ENCODE measurements at places on chromosomes 6 and 20.

GRCh38 chr6:132190815-132191175 is 210.5 kb downstream of the MOXD1 start:
- no peak for DNase-seq

DNA sequence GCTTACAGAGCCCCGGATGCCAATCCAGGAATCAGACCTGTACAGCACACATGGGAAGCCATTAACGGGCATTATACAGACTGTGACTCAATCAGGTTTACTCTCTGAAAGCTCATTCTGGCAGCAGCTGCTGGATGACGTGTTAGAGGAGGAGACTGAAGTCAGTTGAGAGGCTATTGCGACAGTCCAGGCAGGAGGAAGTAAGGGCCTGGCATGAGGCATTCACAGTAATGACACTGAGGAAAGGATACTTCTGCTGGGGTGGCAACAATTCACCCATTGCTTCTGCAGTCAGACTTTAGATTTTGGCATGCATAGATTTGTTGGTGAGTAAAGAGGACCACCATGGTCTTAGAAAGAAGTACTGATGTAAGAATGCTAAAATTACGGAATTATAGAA is 151.0 kb upstream of the HEY2 start:
- DNase-seq: no peak

DNA sequence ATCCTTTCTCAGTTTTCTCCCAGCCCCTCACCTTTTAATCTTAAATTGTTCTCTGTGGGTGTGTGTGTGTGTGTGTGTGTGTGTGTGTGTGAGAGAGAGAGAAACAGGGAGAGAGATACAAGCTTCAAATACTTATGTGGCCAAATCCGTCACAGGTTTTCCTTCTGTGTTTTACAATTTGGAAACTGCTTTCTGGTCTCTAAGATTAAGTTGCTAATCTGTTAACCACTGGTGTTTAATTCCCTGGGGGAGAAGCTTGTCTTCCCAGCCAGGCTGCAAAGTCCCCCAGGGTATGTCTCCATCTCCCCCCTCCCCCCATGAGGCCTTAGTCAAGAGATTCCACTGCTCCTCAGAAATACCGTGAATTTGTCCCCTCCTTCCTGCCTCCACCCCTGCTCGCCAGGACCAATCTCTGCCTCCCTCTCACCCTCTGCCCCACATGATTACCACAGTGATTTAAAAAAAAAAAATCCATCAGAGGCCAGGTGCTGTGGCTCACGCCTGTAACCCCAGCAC is 49.0 kb downstream of the RIPOR3 start:
- DNase-seq: no peak

- peak; percentile 21 for DNase-seq
These were observed at the start of gene RBPJL for GRCh38 chr20:45306431-45306982. TSS of gene RBPJL (plus strand) at chr20:45306840. CDS start at chr20:45306923, 83 bp downstream.

GRCh38 chr6:144161975-144162374 is 11.7 kb downstream of the STX11 start:
- DNase-seq: no peak

DNA sequence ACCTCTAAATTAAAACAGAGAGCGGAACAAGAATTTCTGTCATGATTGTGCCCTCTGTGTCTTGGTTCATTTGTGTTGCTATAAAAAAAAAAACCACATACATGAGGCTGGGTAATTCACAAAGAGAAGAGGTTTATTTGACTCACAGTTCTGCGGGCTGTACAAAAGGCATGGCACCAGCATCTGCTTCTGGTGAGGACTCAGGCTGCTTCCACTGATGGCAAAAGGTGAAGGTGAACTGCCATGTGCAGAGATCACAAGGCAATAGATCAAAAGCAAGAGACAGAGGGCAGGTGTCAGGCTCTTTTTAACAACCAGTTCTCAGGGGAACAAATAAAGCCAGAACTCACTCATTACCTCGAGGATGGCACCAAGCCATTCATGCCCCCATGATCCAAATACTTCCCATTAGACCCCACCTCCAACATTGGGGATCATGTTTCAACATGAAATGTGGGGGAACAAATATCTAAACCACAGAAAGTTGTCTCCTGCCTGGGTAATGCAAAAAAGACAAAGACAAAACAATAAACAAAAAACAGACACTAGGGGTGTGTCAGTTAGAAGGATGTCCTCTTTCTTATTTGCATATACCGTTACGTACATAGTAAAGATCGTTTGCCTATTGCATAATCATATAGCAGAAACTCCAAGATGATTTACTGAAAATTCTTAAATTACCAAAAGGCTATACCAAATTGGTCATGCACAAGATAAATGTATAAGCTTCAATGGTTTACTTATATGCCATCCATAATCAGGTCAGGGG is 17.0 kb downstream of the SERPINB9 start:
- no peak for DNase-seq

GRCh38 chr6:160077526-160077925 is 44.1 kb upstream of the SLC22A1 start:
- DNase-seq: no peak

DNA sequence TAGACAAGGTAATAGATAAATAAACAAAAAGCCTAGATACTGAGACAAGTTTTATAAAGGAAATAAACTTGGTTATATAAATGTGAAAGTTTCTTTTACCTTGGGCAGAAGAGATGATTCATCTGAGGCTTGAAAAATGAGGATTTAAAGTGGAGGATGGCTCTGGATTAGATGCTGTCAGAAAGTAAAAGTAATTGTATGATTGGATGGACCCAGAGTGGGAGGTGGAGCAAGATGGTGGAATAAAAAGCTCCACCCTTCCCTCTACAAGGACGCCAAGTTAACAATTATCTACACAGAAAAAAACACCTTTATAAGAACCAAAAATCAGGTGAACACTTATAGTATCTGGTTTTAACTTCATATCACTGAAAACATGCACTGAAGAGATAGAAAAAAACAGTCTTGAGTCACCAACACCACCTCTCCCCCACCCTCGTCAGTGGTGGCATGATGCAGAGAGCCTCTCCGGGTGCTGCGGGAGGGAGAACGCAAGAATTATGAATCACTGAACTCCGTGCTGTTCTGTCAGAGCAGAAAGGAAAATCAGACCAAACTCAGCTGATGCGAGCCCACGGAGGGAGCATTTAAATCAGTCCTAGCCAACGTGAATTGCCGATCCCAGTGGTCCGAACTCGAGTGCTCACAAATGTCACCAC is 84.7 kb upstream of the GJE1 start:
- DNase-seq: no peak

GRCh38 chr6:110322151-110322873 is 35.8 kb downstream of the METTL24 start:
- DNase-seq: no peak

DNA sequence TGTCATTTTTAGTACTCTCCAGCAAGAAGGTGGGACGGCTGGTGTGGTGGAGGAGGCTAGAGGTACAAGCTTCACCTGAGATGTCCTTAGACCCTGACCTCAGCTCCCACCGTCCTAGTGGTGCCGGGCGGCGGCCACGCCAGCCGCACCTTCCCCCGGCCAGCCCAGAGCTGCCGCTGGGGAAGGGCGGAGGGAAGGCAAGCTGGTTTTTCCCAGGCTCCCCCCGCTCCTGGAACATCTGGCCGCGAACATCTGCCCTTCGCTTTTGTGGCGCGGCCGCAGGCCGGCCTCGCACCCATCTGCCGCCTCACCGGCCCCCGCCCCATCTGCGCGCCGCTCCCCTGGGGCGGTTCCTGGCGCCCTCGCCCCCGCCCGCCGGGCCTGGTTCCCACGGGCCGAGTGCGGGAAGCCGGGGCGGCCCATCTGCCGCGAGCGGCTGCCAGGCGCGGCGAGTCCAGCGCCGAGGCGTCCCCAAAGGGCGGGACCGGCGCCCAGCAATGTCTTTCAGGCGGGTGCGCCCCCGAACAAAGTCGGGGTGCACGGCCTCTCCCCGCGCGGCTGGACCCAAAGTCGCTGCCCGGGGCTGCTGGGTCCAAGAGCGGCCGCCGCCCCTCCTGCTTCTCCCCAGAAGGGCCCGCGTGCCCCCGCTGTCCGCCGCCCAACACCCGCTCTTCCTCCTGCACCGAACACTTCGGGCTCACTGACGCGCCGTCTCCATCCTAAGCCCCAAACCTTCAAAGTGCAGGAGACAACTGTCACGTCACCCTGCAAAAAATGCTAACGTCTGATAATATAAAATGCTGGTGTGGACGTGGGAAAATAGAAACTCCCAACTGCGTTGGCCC is 17.3 kb upstream of the ID1 start:
- DNase-seq: no peak

GRCh38 chr20:49484180-49485140 is 2.0 kb upstream of the KCNB1 start:
- peak; percentile 15 for DNase-seq

GRCh38 chr20:56796345-56796744 is 167.2 kb downstream of the TFAP2C start:
- DNase-seq: no peak

DNA sequence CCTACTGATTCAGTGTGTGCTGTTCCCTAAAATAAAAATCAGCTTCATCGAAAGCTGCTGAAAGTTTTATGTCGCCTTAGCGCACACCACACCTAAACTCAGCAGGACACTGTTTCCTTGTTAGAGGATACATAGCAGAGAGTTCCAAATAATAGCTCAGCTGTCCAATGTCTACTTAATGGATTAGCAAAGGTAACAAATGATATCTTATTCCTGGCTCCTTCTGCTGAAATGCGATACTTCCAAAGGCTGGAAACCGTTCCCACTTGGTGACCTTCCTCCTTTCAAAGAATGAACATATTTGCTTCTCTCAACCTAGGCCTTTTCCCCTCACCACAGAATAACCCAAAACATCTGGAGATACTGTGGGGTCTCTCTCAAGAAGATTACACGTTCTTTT is 189.5 kb upstream of the GMDS start:
- DNase-seq: no peak

DNA sequence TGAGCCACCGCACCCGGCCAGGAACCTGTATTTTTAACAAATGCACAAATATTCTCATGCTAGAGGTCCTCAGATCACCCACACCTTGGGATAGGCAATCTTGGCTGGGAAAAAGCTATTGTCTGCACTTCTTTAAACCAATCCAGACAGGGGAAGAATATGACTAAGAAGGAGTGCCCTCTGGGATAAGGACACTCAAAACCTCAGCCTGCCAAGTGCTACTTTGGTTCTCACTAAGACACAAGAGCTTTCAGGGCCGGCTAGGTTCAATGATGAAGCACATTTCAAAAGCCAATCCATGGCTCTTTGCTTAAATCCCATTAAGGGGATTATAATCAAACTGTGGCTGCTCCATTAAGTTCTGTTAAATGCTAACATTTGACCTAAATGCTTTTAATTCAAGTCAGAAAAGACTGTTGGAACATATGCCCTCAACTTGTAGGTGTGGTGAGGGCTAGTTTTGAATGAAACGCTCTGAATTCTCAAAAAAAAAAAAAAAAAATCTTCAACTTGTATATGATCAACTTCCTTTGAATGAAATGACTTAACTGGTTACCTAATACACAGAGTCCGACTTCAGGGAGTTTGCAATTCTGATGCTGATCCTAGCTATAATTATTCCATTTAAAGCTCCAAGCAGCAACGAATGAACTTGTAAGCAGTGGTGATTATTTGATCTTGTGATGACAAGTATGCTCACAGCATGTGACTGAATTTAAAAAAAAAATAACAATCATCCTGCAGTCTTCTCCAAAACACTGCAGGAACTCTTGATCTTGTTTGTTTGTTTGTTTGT is 56.6 kb downstream of the SLC23A2 start:
- no peak for DNase-seq

- DNase-seq: no peak
These were observed 45.8 kb downstream of the NOL7 start for GRCh38 chr6:13660893-13661292.

DNA sequence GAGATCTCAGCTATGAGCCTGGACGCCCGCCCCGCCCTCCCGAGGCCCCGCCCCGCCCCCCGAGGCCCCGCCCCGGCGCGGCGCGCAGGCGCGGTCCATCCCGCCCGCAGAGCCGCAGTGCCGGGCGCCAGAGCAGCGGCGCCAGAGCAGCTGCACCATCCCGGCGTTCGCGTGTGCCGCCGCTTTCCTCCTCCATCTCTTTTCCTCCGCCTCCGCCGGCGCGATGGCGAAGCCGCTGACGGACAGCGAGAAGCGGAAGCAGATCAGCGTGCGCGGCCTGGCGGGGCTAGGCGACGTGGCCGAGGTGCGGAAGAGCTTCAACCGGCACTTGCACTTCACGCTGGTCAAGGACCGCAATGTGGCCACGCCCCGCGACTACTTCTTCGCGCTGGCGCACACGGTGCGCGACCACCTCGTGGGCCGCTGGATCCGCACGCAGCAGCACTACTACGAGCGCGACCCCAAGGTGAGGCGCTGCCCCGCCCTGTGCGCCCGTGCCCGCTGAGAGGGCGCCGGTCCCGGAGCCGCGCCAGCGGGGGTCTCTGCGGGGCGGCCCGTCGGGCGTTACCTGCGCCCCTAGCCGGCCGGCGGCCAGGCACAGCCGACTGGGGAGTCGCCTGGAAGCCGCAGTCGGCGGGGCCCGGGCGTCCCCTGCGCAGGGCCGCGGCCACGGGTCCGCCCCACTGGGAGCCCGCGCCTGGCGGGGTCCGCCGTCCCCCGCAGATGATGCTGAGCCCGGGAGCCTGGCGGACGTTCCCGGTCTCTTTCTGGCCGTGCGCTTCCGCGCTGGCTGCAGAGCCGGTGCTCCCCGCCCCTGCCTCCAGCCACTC is at the start of gene PYGB:
PYGB (plus strand) TSS at position 130 of the 830 bp plus-strand sequence; CDS start at position 224, 94 bp downstream.
- DNase-seq: peak; percentile 50

DNA sequence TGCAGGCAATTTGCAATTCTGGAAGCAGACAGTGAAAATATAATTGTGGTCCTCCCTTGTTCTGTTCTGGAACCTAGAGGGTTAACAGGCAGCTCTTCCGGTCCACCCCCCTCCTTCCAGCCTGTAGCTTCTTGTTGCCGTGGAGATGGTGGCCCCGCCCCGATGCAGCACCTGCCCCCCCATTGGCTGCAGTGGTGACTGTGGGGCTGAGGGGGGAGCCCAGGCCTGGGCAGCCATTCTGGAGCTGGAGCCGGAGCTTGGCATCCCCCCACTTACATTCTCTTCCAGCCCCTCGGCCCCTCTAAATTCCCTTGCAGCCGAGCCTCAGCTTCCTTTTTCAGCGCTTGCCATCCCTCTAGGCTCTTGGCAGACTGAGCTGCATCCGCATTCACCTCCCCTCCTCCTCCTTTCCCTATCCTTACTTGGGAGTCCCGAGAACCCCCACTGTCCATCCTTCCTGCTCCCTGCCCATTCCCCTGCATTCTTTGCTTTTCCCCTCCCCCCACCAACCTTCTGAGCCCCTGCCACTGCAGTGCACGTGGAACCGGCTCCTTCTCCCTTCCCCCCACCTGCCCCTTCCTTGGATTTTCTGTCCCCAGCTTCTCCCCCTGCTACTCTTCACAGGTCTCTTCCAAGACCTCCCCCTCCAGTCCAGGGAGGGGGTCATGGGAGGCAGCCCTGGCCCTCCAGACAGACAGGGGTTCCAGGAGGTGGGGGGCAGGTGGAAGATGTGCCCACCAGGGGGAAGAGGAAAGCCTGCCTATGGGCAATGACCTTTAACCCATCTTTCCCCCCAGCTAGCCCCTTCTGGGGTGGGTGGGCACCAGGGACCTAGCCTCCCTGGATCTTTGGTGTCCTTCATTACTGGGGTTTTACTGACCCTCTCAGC is 11.4 kb downstream of the SYNGAP1 start:
- DNase-seq: peak; percentile 81

DNA sequence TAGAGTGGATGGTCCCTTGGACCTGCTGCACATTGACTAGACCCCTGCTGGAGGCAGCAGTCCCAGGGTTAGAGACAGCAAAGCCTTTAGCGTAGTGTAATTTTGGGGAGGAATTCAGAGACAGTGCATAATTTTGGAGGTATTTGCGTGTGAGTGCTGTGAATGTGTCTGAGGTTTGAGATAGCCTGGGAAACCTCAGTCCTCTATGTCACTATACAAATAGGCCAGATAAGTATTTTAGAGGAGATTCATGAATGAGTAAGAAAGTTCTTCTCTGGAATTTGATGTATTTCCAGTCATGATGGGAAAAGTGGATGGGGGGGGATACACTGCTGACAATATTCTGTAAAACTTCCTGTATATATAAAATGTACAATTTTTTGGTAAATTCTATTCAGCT is 25.8 kb upstream of the MTRF1L start:
- DNase-seq: no peak
